Activated B cell treated with CpG ODN at 0.5 μM for 24 hours (primary cell): ENCODE measurements at places on chromosomes 3 and 15.
A peak's percentile ranks its signal among the peaks of the same experiment; 100 is the strongest.

- peak; percentile 39 for DNase-seq
Measured at GRCh38 chr3:20125897-20126296, 60.1 kb downstream of the SGO1 start.

GRCh38 chr3:192215-192929 is 4.2 kb upstream of the CHL1 start:
- no peak for DNase-seq

DNA sequence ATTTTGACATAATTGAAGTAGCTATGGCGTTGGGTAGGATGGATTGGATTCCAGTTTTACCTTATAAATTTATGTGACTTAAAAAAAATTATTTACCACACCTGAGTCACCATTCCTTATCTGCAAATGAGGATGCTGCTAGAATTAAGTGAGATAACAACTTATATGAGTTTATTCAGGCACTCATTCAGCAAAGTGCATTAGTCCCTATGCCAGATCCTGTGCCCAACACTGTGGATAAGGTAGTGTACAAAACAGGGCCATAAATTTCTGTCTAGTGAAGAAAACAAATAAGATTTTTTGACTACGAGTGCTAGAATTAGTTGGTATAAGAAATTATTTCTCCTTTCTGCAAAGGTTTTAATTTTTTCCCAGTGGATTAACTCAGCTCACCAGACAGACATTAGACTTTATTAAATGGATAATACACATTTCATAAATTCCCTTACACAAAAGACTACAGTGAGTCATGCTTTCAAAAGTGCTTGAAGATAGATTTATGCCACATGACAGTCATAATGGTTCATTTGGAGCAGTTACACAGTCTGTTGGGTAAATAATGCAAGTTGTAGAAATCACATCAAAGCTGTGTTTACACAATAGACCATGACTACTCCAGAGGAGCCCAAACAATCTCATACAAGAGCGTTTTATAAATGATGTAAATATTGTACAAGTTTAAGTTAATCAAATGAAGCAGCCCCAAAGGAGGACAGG is 129.9 kb upstream of the TGFBR2 start:
- DNase-seq = no peak

DNA sequence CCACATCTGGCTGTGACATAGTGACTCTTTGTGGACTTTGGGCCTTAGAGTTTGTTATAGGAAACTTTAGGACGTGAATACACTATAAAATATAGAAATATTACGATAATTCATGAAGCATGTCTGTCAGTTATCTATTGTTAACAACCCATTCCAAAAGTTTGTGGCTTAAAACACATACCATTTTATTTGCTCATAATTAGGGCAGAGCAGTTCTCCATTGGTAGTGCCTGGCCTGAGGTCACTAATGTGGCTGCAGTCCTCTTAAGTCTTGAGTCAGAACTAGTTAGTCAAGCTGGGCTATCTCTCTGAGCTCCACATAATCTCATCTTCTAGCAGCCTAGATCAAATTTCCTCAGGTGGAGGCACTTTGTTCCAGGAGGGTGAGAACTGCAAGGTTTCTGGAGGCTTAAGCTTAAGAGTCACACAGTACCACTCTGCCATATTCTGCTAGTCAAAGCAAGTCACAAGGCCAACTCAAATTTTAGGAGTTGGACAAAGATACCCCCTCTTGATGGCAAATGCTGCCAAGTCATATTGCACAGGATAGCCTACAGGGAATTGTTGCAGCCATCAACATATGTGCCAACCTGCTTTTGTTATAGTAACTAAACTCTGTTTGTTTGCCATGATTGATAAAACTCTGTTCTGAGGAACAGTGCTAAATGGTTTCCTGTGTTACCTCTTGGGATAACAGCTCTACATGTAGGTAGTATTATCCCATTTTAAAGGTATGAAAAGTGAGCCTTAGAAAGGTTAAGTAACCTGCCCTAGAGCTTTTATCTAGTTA is 8.7 kb downstream of the ATXN7 start:
- no peak for DNase-seq
